Astrocyte (in vitro differentiated cells and primary cell): ENCODE measurements at places on chromosomes 4 and X. TPM values are rescaled to one million over a fixed set of nuclear protein-coding genes. Genes with fewer than 3 reads are reported as not detected.

- no peak for DNase-seq
These were observed 575 bp downstream of the SLC25A6 start for GRCh38 chrX:1391370-1391706.

The GCNA gene
- total RNA-seq = 2.2 and 2.4 TPM in 2 replicates

The DCAF12L2 gene
- total RNA-seq = 0.38 and 0.59 TPM in 2 replicates

The DCHS2 gene
- 0.25 and 0.36 TPM in 2 replicates for total RNA-seq
